NCI-H2029 (cell line): ENCODE measurements at places on chromosomes 12 and 14.

GRCh38 chr14:65487783-65488494 lies 75.4 kb downstream of the FUT8 start:
- no peak for DNase-seq

- DNase-seq = no peak
Measured at GRCh38 chr12:32819424-32819823, 63.7 kb upstream of the YARS2 start.

DNA sequence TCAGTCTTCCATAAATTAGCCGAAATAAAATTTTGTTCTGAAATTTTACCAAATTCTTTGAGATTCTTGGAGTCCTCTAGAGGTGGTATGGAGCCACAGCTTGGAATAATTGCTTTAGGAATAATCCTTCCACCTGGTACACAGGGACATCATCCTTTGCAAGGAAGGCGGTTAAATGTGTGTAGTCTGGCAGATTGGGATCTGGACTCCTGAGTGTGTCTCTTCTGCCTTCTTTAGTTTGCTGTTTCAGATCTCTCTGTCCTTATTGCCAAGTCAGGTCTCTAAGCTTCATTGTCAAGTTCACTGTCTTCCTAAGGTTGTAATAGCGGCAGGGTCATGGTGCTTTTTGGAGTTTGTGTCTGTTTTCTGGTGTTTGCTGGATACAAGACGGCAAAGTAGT lies 393.9 kb upstream of the RGS6 start:
- DNase-seq = no peak

DNA sequence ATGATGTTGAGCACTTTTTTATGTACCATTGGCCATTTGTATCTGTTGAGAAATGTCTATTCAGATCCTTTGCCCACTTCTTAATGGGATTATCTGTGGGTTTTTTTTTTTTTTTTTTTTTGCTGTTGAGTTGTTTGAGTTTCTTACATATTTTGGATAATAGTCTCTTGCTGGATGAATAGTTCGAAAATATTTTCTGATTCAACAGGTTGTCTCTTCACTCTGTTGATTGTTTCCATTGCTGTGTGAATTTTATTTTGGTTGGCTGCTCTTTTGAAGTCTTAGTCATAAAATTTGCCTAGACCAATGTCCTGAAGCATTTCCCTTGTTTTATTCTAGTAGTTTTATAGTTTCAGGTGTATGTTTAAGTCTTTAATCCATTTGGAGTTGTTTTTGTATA lies 64.5 kb downstream of the CAND1 start:
- no peak for DNase-seq

DNA sequence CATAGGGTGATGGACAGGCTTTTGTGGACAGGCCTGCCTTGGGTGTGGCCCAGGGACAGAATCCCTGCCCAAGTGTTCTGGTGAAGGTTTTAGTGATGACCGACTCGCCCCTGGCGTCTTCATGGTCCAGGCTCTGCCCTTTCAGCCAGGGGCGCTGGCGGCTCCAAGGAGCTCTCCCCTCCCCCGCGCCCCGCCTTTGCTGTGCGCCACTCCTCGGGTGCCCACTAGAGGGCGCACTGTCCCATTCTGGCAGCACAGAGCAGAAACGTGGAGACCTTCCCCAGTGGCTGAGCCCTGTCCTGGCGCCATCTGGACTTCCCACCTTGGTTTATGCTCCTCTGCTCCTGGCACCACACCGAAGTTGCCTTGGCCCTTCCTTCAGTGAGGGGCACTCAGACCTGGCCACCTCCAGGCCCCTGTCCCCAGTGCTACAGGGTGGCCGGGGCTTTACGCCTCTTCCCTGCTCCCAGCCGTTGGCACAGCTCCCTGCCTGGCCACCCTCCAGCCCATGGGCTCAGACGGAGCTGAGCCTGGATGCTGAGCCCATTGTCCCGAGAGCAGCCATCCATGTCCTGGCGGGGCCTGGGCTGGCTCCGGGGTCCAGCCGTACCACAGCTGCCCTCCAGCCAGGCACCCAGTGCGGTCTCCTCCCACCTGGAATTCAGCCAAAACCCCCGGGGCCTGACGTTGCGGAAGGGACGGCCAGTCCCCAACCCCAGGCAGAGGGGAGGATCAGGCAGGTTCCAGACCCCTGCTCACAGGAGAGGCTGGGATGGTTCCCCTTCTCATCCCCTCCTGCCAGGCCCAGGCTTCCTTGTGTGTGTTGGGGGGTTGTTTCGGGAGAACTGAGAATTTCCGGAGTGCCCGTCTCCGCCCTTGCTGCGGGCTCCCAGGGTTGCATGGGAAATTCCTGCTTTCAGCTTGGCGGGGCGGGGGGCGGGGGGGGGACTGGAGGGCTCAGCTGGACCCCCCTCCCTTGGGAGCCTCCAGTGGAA lies 5.6 kb upstream of the CRIP1 start:
- DNase-seq = peak; percentile 80
